ENCODE measurements at places on chromosomes 12 and 14.

- DNase-seq: no peak
Observed at GRCh38 chr12:45756666-45757065, 27.2 kb downstream of the ARID2 start.

GRCh38 chr14:87691042-87691881 lies 301.7 kb downstream of the GALC start:
- no peak for DNase-seq

GRCh38 chr12:74412606-74413230 lies 124.9 kb upstream of the ATXN7L3B start:
- no peak for DNase-seq

GRCh38 chr12:109883461-109883860 lies 3.1 kb upstream of the GLTP start:
- no peak for DNase-seq

DNA sequence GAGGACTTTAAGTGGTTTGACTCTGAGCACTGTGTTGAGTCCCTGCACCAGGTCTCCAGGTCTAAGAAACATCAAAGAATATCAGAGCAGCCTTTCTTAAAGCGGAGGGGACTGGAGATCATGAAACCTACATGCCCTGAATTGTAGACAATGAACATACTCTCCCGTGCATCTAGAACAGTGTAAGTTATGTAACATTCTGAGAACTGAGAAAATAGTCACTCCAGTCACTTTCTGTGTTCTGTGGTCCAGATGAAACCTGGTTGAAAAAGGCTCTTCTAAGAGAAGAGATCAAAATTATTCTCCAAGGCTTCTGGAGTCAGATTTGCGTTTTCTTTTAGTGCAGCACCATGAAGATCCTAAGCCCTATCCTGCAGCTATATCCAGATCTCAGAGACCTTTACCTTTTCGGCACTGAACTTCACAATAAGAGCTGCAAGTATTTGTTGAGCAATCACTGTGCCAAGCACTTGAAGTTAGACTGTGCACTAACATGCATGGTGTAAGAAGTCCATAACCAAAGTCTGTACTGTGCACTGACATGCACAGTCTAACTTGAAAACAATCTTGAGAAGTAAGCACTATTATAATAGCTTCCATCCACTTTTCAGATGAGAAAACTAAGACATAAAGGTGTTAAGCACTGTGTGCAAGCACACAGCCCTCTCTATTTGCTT lies 65.6 kb upstream of the TMEM263 start:
- no peak for DNase-seq

DNA sequence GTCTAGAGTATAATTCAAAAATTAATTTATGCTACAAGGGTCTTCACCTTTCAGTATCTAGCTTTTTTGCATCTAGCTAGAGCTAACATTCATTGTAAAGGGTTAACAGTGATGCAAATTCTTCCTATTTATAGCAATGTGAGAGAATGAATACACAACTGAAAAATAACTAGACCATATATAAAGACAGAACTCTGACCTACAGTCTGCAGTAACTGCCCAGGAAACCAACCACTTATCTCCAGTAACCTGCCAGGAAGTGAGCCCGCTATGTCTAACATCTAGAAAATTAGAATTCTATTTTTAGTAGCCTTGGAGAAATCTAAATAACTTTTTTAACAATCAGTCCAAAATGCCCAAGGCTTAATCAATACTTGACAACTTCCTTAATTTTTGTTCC lies 1021.9 kb downstream of the LRFN5 start:
- no peak for DNase-seq

DNA sequence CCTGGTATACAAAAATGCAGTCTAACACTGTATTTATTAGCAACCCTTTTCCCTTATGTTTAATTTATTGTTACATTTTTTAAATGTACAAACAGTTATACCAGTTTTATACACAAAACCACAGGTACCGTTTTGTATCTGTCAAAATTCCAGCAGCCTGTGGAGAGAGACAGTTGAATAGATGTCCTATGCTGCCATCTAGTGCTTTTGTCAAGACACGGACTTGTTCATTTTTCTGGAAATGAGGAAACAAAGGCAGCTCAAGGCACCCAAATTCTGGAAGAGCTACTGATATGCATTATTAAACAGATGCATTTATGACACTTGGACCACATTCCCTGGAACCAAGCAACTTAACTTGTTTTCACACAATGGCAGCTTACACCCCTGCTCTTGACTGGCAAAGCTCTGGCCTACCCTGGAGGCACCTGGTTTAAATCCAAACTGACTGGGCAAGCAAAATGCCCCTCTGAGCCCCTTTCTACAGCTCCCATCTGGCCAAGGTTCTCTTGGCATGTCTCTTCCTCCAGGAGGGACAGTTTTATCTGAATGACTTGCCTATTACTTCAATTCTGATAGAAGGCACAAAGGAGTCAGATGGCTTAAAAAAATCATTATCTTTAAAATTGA lies 286.9 kb upstream of the PRKD1 start:
- DNase-seq: no peak

GRCh38 chr12:69000540-69001243 lies 67.7 kb upstream of the CPM start:
- DNase-seq: no peak

DNA sequence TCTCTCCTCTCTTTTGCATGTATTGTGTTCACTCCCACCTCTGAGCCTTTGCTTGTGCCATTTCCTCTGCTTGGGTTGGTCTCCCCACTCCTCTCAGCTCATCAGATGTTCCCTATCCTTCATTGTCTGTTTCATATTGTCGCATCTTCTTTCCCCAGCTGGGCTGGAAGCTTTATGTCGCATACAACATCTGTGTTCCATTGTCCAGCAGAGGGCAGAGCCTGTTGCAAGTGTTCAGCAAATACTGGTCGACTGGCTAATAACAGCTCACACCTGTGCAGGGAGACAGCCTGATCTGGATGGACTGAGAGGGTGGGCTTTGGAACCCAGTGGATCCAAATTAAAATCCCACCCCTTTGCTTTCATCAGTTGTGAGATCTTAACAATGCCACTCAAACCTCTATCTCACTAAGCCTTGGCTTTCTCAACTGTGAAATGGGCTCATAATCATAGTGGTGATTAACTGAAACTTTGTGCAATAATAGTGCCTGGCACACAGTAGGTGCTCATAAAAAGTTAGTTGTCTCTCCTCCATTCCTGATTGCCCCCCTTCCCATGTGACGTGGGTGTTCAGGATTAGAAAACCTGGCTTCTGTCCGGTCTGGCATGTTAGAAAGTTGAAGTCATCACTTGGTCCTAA lies 75.8 kb downstream of the RIN3 start:
- DNase-seq: no peak

- no peak for DNase-seq
Observed at GRCh38 chr12:11621797-11622423, 27.6 kb upstream of the ETV6 start.

GRCh38 chr12:31361730-31362114 lies 35.8 kb upstream of the SINHCAF start:
- no peak for DNase-seq

DNA sequence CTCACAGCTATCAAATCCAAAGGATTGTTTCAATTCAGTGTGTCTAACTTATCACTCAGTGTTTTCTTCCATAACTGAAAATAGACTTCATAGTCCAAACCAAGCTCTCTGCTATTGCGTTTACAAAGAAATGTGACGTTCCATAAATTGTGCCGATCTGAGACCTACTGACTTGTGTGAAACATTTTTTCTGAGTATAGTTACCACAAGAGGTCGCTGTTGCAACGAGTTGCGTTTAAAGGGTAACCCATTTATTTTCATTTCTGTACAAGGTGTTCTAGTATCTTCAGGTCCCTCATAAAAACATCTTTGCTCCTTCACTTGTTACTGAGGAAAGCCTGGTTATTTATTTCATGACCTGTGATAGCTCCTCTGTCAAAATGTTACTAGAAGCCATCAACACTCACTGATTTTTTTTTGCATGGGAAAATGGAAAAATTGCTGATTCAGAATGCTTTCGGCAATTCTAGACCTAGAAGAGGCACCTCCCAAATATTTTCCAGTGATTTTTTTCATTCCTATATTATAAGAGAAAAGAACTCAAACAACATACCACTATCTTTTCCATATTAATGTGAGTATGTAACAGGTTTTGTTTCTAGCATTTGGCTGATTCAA lies 60.9 kb upstream of the OR4E1 start:
- peak; percentile 6 for DNase-seq

DNA sequence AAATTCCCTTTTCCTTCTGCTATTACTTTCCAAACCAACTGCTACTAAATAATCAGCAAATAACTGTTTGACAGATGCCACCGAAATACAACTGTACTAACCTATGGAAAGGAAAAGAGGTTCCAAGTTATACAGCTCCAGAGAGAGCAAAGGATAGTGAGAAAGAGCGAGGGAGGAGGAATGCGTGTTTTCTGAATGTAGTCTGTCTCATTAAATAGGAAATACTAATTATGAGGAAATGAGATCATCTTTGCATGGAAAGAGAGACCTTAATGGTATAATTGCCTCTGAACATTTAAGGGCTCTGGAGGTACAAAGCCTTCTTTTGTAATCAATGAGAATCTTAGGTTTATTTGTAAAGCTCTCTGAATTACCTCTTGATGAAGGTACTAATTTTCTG lies 195.2 kb downstream of the APAF1 start:
- DNase-seq: no peak

DNA sequence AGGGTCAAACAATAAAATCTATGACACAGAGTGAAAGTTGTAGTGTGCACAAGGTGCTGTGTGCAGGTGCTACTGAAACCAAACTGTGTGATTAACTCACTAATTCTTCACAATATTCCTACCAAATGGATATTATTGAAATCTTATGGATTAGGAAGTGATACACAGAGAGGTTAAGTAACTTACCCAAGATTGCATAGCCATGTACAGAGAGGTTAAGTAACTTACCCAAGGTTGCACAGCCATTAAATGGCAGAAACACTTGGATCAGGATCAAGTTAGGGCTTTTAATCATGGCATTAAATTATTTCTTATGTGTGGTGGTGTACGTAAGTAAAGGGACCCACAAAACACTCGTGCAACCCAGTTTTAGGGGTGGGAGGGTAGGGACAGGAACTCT lies 771.4 kb downstream of the AACS start:
- no peak for DNase-seq

- no peak for DNase-seq
Observed at GRCh38 chr14:54253195-54253947, 143.4 kb upstream of the CDKN3 start.

- no peak for DNase-seq
Observed at GRCh38 chr14:52103416-52103815, 34.6 kb upstream of the NID2 start.

GRCh38 chr12:123670882-123671728 lies at the start of gene TCTN2:
Gene TCTN2 (plus strand): TSS chr12:123671113. CDS start chr12:123671241, 128 bp downstream.
- peak; percentile 88 for DNase-seq

GRCh38 chr14:73386342-73386741 lies 72.0 kb downstream of the NUMB start:
- DNase-seq: no peak
